ENCODE measurements at places on chromosomes 5 and 9.

DNA sequence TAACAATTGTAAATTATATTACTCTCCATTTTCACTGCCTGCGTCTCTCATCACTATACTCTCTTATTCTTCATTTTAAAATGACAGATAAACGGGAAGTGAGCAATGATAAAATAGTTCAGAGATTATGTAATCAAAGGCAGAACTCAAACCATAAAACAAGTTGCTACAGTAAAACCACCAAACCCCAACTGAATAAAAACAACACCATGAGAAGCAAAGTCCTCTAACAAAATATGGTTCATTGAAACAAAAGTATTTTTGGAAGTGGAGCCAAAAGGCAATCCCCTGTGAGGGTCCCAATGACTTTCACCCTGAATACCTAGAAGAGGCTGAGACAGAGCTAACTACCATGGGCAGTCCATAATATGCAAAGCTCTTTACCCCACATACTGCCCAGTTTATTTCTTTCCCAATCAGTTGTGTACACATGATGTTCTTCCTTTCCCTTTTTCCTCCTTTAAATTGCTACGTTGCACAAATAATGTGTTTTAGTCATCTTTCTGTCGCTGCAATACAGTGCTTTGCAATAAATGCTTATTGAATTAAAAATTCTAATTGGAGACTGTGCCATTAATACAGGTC is 64.0 kb upstream of the PTGER4 start:
- DNase-seq = peak; percentile 29

DNA sequence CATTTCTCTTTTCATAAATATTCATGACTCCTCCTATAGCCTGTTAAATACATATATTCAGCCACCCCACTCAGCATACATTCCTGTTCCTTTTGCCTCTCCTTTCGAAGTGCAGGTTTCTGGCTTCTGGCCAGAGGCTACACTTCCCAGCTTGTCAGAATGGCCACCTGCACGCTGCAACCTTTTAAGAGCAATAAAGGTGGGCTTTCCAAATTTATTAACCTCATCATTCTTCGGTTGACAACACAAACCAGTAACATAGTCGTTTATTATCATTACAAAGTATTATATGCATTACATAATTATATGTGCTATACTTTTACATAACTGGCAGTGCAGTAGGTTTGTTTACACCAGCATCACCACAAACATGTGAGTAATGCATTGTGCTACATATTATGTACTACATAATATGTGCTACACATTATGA is 16.5 kb upstream of the TMEM171 start:
- no peak for DNase-seq

- DNase-seq = no peak
These were observed 2.3 kb downstream of the FBXO38 start for GRCh38 chr5:148386041-148386440.

DNA sequence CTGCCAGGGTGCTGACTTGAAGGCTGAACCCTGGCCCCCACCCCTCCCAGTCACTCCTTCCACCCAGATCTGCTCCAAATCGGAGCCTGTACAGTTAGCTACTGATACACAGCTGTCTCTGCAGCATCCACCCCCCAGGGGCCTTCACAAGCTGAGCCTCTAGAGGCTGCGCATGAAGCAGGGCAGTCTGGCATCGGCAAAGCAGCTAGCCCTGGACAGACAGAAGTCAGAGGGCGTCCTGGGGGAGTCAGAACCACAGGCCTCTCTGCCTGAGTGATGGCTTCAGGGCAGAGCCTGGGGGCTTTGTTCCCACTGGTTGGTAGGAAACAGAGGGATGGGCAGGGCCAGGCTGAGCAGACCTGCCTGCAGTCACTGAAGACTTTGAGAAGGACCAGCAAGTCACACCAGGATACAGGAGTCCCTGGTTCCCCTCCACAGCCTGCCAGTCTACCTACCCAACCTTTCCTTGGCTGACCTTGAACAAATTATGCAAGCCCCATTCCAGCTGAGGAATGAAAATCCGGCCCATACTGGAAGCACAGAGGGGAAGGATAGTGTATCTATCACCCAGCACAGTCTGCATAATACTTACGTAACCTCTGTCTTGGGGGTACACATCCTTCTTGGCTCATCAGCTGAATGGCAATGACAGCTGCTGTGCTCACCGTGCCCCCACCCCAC is 8.8 kb downstream of the VDAC1 start:
- DNase-seq = no peak
